Activated T-helper 1 cell treated with Interleukin-2 at 50 U/mL for 16 hours (primary cell): ENCODE measurements at places on chromosomes 7 and 10.

DNA sequence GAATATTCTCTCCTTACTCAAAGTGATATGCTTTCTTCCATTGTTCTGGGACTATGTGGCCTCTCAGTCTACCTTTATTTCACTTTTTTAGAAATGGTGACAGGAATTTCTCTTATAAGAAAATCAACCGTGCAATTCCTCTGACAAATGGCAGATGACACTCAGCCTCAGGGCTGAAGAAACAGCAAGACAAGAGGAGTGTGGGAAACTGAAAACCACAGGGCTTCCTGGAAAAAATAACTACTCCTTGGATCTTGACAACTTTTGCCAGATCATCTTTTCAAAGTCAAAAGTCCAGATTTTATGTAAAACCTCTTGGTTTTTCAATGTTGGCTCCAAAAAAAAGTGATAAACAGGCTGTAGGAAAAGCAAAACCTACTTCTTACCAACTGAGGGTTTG lies 121.5 kb downstream of the TYW1B start:
- no peak for DNase-seq

GRCh38 chr7:42127232-42127622 lies 109.8 kb downstream of the GLI3 start:
- DNase-seq = no peak

DNA sequence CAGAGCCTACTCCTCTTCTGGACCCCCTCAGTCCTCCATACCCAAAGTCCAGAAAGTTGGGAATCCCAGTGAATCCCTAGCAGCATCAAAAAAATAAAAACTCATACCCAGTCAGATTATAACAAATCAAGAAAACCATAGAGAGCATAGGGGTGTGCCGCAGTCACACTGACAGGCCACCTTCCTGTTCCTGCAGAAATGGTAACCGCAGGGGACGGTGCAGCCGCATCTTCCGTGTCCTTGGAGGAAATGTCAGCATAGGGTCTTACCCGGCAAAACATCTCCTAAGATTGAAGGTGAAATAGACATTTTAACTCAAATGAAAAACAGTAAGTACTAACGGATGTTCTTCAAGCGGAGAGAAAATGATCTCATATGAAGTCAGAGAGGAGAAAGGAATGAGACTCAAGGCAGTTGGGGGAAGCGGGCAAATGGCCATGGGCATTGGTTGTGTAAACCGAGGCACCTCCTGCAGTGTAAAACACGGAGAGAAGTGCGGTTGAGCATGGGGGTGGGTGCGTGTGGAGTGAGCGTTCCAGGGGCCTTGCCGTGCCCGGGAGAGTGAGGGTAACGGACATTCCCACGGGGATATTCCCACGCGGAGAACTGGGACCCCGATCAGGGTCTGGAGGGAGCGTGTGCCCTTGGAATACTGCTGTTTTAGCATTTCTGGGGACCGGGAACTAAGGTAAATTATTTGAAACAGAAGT lies 110.8 kb downstream of the NKX6-2 start:
- no peak for DNase-seq

DNA sequence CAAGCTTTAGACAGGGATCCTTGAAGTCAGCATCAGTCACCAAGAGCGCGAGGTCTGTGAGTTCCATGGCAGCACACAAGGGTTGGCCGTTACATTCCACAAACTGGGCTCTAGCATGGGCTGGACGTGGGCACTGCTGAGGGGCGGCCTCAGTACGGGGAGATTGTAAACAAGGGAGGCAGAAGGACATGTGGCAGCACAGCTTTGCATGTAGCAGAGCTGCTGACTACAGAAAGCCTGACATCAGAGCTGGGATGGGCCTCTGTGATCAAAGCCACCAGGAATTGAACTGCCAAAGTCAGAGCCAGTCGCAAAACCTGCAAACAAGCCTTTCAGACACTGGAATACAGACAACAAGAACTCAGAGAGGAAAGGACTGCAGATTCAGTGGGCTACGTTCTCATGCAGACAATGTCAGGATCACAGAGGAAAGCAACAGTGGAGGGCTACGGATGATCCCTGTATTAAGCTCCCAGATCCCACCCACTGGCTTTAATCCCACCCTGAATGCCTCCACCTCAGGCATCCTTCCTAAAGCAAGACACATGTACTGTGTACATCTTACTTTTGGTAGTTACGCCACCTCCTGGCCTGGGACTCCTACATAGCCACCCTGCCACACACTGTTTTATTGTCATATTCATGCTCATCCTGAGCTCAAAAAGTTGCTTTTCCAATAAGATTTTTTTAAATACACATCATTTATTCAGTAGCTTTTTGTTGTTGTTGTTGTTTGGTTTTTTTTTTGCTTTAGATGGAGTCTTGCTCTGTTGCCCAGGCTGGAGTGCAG lies 291.1 kb upstream of the IMMP2L start:
- DNase-seq = no peak

- peak; percentile 67 for DNase-seq
Observed at GRCh38 chr10:80535671-80536360, 1.9 kb upstream of the SH2D4B start.

GRCh38 chr10:79277579-79278269 lies 69.5 kb upstream of the PPIF start:
- DNase-seq = no peak

GRCh38 chr7:22066522-22066921 lies 120.8 kb upstream of the CDCA7L start:
- no peak for DNase-seq

DNA sequence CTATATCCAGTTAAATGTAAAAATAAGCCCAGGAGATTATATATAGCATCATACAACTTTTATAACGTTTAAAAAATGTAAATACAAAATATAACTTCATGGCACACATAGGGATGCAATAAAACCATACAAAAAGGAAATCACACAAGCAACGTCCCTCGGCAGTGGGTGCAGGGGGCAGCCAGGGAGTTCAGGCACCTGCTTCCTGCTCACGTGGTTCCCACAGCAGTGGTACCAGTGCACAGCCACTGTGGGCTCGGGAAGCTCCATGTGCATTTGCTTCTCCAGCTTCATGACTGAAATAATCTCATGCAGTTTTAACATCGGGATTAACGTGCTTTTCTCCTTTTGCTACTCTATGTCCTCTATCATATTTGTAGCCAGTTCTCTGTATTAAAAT lies 255.5 kb upstream of the CXCL12 start:
- DNase-seq = no peak

- no peak for DNase-seq
Observed at GRCh38 chr7:37833818-37834146, 14.6 kb upstream of the NME8 start.

GRCh38 chr7:105101864-105102263 lies 87.9 kb downstream of the KMT2E start:
- DNase-seq = no peak

- DNase-seq = no peak
Observed at GRCh38 chr7:129515381-129515780, 13.1 kb downstream of the SMKR1 start.

- DNase-seq = no peak
Observed at GRCh38 chr7:98855610-98856422, 14.0 kb downstream of the TMEM130 start.

- no peak for DNase-seq
Observed at GRCh38 chr10:27687326-27687725, 58.3 kb downstream of the MKX start.

DNA sequence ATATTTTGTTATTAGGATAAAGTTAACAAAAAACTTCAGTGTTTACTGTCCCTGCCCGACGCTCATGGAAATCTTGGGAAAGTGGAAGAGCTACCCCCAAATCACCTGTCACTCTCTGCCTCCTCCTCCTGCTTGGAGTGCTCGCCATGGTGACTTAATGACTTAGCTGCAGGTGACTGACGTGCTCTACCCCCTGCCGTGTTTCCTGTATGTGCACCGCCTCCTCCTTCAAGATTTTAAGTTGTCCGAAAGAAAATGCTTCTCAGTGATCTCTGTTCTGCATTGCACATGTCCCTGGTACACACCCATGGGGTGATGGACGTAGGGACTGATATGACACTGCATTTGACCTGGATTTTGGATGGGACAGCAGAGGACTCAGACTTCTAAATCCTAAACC lies 338.8 kb upstream of the SHH start:
- DNase-seq = no peak

DNA sequence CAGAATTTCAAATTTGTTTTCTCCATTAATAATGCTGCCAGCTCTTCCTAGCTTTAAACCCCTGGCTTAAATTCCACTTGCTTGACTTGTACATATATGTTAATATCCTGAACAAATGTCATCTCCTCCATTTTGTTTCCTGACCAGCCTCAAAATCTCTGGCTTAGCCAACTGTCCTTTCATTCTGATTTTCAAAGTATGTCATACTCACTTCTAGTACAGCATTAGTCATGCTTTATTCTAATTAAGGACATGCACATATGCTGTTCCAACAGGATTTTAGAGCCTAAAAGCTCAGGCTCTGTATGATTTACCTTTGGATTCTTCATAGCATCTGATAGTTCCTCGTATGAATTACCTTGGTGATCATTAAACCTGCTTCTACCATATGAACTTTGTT lies 158.3 kb downstream of the ZNF438 start:
- DNase-seq = no peak

DNA sequence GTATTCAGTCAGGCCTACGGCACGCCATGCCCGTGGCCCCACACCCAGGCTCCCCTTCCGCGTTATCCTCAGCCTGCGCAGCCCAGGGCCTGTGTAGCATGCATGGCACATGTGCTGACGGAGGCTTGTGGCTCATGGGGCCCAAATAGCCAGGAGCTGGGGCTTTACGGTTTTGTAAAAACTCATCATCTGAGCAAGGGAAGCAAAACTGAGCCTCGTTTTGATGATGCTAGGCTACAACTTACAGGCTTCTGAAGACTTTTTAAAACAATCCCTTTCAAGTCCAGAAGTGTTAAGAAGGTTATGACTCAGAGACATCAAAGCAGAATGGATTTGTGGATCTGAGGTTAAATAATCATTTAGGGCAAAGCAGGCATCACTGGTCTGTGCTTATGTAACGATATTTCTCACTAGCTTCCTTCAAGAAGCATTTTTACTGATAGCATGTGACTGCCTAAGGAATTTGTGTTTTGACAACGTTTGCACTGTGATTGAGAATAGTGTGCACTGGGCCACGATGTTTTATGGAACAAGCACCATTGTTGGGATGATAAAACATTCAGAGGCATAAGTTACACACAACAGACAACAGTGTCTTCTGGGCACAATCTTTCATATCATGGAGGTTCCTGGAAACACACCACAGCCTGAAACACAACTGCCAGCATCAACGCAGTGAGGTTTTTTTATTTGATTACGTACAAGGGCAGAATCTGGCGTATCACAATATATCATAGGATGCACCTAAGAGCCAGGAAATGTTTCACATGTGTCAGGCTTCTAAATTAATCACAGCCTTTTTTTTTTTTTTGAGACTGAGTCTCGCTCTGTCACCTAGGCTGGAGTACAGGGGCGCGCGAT lies 274.3 kb downstream of the CCDC3 start:
- DNase-seq = no peak

DNA sequence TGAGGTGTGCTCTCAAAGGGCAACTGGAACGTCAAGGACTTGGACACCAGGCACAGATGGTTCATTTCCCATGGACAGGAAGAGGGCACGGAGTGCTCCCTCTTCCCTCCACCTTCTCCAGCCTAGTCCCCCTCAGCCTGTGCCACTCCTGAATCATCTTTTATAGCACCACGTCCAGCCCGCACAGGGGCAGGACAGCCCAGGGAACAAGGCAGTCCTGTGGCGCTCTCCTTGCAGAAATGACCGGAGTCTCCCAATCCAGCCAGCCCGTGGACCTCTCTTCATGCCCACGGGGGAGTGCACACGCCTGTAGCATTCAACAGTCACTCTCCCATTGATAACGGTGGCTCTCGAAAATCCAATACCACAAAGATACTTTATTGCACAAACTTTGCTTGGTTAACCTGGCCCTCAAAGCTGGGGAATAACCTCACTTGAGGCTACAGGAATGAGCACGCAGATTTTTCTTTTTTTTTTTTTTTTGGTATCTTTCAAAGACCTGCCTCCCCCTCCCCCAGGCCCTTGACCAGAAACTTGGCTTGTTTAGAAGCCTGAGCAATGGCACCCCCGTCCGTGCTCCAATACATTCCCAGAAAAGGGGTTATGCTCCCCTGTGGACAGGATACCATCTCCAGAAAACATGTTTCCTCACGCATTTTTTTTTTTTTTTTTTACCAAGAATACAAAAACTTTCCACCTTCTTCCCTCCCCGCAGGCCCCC lies 733 bp downstream of the PRKCQ start:
- no peak for DNase-seq

GRCh38 chr7:1554333-1555045 lies 1.5 kb downstream of the TMEM184A start:
- DNase-seq = no peak

DNA sequence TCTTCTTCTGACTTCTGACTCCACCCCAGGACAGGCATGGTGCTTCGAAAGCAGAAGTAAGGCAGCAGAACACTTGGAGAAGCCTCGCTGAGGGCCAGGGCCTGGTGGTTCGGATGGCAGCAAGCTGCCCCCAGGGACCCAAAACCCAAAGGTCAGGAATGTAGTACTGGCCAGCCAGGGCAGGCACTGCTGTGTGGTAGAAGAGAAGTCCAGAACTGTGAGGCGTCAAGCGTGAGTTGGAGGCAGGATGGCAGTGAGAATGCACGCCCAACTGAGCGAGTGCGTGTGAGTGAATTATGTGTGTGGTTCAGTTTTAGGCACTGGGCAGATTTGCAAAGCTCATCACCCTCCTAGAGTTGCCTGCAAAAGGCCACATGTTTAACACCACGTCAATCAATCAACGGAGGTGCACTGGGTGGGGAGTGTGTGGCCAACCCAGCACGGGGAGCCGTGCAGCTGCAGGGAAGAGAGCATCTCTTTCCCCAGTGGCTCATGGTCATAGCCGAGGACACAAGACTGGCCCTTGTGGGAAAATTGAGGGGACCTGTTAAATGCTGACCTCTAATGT lies 144.3 kb downstream of the KCNMA1 start:
- DNase-seq = no peak

- DNase-seq = no peak
Observed at GRCh38 chr7:156218544-156219306, 406.5 kb upstream of the SHH start.

GRCh38 chr7:131607291-131608115 lies 51.1 kb upstream of the PODXL start:
- DNase-seq = no peak

DNA sequence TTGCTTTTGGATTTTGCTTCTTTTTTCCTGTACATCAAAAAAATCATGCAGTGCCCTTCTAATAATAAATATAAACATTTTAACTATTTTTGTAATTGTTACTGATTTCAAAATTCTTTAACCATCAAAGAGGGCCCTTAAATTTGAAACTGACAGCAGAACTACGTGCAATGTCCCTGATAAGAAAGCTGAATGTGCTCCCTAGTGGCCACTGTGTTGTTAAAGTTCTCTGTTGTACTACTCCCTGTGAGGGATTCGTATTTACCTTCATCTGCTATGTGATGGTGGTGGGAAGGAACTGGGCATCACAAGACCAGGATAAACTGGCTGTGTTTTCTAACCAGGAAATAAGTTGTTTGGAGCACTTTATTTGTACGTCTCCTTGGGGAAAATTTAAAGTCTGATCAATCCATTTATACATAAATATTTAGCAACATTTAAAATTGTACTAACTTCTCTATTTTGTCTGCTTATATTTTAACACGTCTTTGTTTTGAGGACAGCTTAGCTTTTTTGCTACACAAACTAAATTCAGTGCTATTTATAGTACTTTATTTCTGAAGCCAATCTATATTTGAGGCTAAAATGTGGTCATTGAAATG lies 322.4 kb downstream of the HGF start:
- no peak for DNase-seq
